ENCODE measurements at places on chromosomes 5 and 9. TPM values are rescaled to one million over a fixed set of nuclear protein-coding genes. Genes with fewer than 3 reads are reported as not detected.

The SEMA6A gene
- 44.3 TPM for total RNA-seq

The BTNL8 gene
- 5.3 TPM for total RNA-seq

GRCh38 chr5:31781772-31782171, 142.8 kb downstream of the PDZD2 start:
- H3K27me3 ChIP-seq: no peaks in the 10 kb centered on the region
- DNase-seq: no peak
- no peaks in the 10 kb centered on the region for H3K36me3 ChIP-seq
- H3K27ac ChIP-seq: no peak overlapping the region

DNA sequence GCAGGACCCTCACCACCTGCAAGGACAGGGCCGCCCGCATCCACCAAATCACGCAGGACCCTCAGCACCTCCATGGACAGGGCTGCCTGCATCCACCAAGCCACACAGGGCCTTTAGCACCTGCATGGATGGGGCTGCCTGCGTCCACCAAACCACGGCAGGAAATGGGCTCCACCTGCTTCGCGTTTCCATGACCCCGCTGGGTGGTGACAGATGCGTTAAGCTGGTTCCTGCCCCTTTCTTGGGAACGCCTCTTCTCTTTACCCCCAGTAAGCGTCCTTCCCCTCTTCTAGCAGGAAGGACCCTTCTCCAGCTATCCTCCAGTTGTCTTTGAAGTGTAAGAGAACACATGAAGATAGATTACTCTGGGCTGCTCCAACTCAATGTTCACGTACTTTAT, 13.5 kb downstream of the FBP1 start:
- no peaks in the 10 kb centered on the region for H3K36me3 ChIP-seq
- no peak overlapping the region for H3K4me3 ChIP-seq
- peaks cover 24% of the 10 kb centered on the region for H3K4me1 ChIP-seq
- DNase-seq: no peak
- H3K27ac ChIP-seq: no peak overlapping the region

The CNTNAP3 gene
- total RNA-seq: 7.4 TPM

Data from lower lobe of right lung (tissue), 2 donors.